ENCODE measurements at places on chromosomes 6 and 20.

GRCh38 chr20:19756761-19757486, 1.1 kb upstream of the RIN2 start:
- no peak for DNase-seq

DNA sequence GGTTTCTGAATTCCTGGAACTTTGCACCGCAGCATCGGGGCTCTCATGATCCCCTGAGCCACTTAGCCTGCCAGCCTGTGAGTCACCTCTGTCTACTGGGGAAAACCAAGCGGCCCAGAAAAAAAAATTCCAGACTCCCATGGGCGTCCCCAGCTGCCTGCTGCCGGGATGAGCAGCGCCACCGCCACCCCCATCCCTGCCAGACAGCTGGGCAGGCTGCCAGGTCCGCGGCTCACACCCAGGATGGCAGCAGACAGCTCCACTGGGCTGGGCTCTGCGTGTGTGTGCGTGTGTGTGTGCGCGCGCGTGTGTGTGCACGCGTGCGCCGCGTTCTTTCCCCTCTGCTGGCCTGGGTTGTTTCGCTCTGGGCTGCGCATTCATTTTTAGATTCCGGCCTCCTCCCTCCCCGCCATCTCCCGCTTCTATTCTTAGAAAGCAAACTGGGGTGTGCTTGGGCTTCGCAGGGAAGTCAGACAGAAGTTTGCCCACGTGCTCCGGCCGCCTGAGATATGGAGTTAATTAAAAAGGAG, 38.9 kb upstream of the PMEPA1 start:
- no peak for DNase-seq

- DNase-seq = no peak
Observed at GRCh38 chr6:16570946-16571345, 190.3 kb downstream of the ATXN1 start.

GRCh38 chr6:24255676-24256075, 102.2 kb downstream of the DCDC2 start:
- DNase-seq = no peak

- DNase-seq = no peak
Observed at GRCh38 chr6:75381877-75382633, 97.5 kb upstream of the TMEM30A start.

GRCh38 chr6:106766201-106766600, 136.8 kb downstream of the QRSL1 start:
- DNase-seq = no peak

GRCh38 chr20:14879020-14879697, 541.7 kb upstream of the FLRT3 start:
- DNase-seq = no peak

DNA sequence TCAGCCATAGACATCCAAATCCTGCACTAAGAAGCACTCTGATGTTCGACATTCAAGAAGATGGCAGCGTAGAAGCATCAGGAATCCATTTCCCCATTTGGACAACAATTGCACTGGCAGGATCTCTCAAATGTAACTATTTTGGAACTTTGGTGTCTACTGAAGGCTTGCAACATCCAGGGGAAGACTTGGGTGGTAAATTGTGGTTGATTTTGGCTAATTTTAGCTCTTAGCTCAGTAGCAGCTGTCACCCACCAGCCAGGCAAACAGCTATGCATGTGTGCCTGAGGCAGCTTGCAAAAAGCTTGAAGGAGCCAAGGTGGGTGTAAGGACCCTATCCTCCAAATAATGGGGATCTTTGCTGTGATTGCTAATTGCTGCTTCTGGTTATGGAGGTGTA, 35.1 kb upstream of the PPP1R3G start:
- no peak for DNase-seq

DNA sequence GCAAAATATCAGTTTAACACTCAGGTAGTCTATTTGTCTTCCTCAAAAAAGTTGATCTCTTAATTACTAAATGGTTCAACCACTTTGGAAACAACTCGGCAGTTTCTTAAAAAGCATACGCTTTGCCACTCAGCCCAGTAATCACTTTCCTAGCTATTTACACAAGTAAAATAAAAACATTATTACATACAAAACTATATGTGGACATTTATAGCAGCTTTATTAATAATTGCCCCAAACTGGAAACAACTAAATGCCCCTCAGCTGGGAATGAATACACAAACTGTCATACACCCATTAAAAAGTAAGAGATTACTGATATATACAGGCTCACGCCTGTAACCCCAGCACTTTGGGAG, 7.4 kb downstream of the EEF1A1 start:
- no peak for DNase-seq

GRCh38 chr6:38192011-38192410, 372.5 kb downstream of the ZFAND3 start:
- DNase-seq = no peak

DNA sequence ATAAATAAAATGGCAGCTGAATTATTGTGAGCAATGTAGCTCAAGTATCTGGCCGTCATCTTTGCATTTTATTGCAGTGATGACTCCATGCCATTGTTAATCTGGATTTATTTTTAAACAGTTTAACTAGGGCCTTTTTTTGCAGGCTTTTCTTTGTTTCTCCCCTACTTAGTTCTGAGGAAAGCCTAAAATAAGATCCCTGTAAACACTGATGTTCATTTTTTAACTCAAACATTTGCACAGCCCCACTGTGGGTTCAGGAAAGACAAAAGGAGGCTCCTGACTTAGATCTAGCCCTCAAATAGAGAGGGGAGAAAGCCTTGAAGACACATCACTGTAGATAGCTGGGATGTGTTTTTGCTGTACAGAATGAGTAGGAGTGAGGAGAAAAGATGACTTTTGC, 69.2 kb downstream of the PLEKHG1 start:
- DNase-seq = no peak

DNA sequence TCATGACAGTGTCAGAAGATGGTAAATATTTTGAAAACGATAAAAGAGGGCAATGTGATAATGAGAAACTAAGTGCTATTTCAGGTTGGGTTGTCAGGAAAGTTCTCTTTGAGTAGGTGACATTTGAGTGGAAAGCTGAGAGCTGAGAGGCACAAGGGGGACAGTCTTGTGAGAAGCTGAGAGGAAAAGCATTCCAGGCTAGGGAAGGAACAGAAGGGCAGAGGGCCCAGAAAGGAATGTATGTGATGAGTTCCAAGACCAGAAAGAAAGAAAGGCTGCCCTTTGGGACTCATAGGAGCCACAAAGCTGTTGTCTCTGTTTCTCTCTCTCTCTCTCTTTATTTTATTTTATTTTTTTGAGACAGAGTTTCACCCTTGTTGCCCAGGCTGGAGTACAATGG, 7.6 kb upstream of the RNF182 start:
- DNase-seq = no peak
